ENCODE measurements at places on chromosomes 7 and 10.

GRCh38 chr7:128728598-128728997, 10.6 kb upstream of the CALU start:
- DNase-seq, result no peak

DNA sequence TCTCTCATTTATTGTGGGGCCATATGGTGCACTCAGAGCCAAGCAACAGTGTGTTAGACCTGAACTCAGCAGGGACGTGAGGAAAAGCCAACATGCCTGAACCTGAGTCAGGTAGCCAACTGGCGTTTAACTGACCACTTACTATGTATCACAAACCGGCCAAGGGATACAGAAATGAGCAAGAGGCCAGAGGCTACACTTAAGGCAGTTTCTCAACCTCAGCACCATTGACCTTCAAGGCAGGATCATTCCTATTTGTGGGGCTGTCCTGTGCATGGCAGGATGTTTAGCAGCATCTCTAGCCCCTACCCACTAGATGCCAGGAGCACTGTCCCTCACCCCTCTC, 103.5 kb upstream of the NANOS1 start:
- DNase-seq, result no peak

- no peak for DNase-seq
These were observed 282.7 kb upstream of the SEMA3D start for GRCh38 chr7:85469446-85470010.

- no peak for DNase-seq
These were observed 320.9 kb downstream of the AHR start for GRCh38 chr7:17619196-17619818.

DNA sequence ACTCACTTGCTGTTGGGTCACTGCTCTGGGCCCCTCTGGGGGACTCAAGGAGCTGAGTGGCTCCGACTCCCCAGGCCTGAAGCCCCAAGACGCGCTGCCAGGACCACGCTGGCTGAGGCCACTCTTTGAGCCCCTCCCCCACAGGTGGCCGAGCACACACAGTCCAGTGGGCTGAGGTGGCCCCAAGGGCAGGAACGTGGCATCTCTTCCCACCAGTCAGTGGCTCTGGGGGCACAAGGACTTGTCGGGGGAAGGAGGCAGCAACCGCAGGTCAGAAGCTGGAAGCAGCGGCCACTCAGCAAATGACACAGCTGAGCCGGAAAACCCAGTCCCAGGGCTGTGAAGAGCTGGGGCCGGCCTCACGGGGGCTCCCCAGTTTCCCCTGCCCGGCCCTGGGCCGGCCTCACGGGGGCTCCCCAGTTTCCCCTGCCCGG, 24.1 kb downstream of the GRIFIN start:
- DNase-seq, result no peak

DNA sequence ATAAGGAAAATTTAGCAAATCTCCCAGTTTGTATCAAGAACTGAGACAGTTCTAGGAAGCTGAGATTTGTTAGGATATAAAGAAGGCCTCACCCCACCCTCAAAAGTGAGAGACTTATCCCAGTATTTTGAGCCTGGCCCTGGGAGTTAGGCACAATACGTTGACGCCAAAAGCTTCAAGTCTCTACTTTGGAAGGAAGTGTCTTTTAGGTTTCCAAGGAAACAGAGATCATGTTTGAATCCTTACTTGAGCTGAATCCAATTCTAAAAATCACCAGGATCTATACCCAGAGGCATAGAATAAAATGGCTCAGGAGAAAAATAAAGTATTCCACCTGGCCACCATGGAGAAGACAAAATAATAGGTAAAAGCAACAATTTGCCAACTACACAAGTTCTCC, 115.9 kb upstream of the NRG3 start:
- DNase-seq, result no peak

GRCh38 chr7:3960942-3961341, 659.9 kb downstream of the SDK1 start:
- no peak for DNase-seq

GRCh38 chr10:114933588-114933987, 4.4 kb upstream of the TRUB1 start:
- no peak for DNase-seq

GRCh38 chr10:14742815-14743214, 31.9 kb downstream of the FAM107B start:
- no peak for DNase-seq

- DNase-seq, result no peak
These were observed 322.0 kb downstream of the AGMO start for GRCh38 chr7:15239801-15240200.

DNA sequence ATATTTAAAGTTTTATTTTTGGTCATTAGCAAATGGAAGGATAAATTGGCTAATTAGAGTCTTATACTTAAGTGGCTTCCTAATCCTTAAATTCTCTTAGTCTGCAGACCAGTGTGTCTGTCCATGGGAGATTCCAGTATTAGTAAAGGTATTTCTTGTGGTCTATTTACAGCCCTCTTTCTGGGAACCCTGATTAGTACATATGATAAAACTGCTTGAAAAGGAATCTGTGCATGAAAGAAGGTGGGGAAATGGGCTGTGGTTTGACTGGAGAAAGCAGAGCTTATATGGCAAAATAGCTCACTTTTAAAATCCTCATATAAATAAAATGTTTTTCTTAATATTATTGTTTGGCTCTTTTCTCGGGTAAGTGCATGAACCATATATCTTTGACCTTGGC, 124.5 kb upstream of the RHOBTB1 start:
- no peak for DNase-seq

- DNase-seq, result no peak
These were observed 131.6 kb upstream of the LSM8 start for GRCh38 chr7:118052336-118052735.

DNA sequence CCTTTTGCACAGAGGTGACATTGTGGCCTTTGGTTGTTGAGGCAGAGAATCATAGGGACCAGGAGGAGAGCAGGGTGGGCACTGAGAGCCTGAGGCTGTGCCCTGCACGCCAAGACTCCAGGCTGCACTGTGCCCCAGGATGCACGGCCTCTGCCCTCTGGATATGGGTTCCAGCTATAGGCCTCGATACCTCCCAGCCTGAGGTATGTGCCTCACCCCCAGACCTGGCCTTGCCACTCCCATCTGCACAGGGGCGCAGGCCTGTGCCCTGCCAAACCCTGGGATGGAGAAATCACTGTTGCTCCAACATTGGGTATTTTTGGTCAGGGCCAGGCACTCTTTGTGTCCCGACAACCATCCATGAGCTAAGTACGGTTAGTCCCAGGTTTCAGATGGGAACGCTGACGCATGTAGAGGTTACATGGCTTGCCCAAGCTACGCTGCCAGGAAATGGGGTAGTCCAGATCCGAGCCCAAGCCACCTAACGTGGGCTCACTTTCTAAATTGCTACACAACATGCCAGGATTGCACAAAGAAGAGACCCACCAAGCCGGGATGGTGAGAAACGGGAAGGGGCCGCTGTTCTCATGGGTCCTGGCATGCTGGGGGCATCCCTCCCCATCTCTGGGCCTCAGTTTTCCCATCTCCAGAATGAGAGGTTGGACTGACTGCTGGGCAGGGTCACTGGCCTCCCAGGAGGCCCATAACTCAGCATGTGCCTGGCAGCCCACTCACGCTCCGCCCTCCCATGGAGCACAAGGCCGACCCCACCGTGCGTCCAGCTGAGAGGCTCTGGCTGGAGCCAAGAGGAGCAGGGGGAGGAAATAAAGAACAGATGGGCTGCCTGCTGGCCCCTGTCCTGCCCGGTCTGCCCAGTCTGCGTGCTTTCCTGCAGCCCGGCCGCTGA, 44.2 kb downstream of the ZCCHC24 start:
- DNase-seq, result peak; percentile 79

DNA sequence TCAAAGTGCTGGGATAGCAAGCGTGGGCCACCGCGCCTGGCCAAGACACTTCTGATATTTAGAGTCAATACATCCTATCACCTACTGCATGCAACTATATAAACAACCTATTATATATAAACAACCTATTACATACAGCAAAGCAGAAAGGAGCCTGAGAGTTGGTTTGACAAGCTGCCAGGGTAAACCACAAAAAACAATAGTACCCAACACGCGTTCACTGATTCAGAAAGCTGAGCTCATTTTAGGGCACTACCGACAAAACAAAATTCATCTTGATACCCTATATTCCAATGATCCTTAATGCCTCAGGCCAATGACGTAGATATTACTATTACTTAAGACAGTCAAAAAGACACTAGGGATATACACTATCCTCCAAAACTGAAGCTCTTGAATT, 16.2 kb downstream of the MALSU1 start:
- no peak for DNase-seq

DNA sequence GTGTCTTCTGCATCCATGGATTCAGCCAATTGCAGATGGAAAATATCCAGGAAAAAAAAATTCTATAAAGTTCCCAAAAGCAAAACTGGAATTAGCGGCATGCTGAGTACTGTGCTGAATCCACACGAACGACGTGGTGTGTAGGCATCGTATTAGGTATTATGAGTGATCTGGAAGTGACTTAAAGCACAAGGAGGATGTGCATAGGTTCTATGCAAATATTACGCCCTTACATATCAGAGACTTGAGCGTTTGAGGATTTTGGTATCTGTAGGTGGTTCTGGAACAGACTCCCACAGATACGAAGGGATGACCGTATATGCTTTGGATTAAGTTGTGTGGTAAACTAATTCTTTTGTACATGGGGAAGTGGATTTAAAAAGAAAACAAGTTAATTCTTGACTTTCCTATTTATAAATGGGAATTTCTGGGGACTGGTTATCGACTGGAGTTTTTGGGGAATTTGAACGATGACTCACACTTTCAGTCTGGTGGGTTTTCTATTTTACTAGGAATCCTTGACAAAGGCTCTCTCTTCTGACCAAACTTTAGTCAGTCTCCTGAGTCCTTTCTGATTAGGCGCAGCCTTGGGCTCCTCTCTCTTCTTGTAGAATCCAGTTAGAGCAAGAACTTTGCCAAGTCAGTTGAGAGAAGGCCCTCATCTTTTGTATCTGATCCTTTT, 5.4 kb upstream of the NUB1 start:
- no peak for DNase-seq

- DNase-seq, result no peak
These were observed 4.5 kb upstream of the DNMBP start for GRCh38 chr10:100014071-100014762.

DNA sequence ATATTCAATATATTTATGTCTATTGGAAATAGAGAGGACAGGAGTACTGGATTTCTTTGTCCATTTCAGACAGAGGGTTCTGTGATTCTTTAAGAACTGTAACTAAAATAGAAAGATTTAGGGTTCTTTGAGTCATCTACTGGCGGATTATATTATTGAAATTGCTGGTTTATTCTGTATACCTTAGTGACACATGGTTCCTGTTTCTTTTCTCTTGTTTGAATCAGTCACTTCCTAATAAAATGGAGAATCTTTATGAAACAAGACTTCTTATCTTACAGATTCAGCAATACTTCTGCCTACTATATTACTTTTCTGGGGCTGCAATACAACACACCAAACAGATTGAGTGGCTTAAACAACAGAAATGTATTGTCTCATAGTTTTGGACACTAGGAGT, 20.8 kb upstream of the ZNF800 start:
- no peak for DNase-seq

DNA sequence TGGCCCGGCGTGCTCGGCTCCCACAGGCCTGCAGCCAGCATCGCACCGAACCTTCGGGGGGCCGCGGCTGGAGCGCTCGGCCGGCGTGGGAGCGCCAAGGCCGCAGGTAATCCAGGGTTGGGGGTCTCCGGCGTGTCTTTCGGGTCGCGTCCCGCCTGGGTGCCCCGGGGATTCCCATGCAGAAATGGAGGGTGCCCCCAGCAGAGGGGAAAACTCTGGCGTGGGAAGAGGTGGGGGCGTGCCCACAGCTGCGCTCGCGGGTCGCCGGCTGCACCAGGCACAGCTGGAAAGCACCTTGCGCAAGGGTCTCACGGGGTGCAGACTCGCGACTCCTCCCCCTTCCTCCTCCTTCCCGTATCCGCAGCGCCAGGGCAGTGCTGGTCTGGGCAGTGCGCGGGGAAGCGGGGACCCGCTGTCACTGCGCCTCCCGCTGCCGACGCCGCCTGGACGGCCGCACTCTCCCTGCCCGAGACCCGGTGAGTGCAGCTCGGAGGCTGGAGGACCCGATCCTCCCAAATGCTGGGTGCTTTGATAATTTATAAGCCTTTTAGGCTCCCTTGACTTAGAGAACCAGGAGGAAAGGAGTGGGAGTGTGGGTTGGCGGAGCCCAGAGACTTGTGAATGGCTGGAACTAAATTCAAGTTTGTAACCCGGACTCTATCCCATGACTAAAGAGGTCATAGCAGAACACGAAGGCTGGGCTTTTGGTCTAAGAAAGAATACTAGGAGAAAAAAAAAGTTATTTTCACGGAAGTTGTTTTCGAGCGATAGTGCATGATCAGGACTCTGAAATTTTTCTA, 489 bp downstream of the MAP3K8 start:
- DNase-seq, result no peak

- no peak for DNase-seq
These were observed 3.4 kb downstream of the PRKAG2 start for GRCh38 chr7:151873402-151873965.

DNA sequence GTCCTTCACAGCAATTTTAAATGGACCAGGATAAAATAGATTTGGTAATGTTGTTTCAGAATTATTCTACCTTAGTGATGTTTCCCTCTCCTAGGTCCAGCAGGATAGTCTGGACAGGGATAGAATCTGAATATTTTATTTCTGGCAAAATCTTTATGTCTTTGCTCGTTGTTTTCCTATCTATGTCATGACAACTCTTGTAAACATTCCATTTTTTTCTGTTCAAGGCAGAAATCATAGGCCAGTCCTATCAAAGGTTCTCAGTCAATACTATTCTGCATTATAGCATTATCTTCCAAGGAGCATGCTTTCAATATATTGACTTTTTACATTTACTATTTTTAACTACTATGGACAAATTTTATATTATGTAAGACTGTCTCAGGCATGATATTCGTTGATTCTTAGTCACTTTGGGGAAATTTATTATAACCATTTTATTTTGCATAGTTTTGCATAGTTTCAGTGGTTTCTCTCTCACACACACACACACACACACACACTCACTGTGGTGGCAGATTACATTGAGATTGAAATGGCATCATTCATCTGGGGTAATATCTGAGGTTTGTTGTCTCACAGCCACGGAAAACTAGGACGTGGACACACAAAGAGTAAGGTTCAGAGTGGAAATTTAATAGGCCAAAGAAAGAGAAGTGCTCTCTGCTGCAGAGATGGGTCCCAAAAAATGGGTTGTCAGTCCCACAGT, 17.2 kb downstream of the TAS2R60 start:
- no peak for DNase-seq

DNA sequence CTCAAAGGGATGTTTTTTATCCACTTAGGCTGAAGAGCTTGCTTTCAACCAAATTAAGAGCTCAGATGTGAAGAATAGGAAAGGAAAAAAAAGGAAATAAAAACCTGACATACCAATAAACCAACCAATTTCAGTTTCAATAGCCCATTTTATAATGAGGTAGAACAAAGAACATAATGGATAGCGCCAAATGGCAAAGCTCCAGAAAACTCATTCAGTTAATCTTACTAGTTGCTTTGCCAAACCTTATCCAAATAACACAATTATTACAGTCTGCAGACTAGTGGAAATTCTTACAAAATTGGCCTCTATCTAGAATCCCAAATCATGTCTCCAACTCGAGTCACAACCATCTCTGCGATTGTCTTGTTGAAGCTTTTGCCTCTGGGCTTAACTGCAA, 337.0 kb downstream of the CRPPA start:
- DNase-seq, result no peak

Measured in GM04504 (cell line).